Left hindlimb (tissue), 1 donor: ENCODE measurements at places on chromosomes 5 and 9.

- no peak for DNase-seq
Observed at GRCh38 chr9:136326761-136327303, 507 bp upstream of the GPSM1 start.

- DNase-seq: no peak
Observed at GRCh38 chr9:121823451-121824169, 172.2 kb downstream of the DAB2IP start.

- no peak for DNase-seq
Observed at GRCh38 chr9:130630506-130631330, 33.7 kb upstream of the PRDM12 start.

GRCh38 chr5:139068494-139069151 is 129.5 kb downstream of the SIL1 start:
- no peak for DNase-seq

- DNase-seq: no peak
Observed at GRCh38 chr5:123262216-123262823, 160.9 kb downstream of the CEP120 start.

- no peak for DNase-seq
Observed at GRCh38 chr5:10138395-10139057, 111.2 kb downstream of the ATPSCKMT start.

- DNase-seq: no peak
Observed at GRCh38 chr5:54383941-54384340, 71.6 kb upstream of the HSPB3 start.

DNA sequence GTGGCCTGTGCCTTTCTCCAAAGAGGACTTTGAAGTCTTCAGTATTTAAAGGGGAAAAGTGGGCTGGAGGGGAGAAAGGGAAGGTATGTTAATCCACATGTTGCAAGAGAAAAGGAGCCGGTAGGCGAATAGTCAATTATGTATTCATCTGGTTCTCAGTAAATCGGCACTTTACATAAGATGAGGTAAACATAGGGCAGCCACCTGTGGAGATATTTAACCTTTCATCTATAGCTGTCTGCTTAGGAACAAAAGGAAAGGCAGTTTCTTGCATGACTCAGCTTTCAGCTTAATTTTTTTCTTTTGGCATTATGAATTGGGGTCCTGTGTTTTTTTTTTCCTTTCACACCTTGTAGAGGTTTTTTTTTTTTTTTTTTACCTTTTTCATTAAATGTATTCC is 42.2 kb downstream of the FGD3 start:
- DNase-seq: no peak

DNA sequence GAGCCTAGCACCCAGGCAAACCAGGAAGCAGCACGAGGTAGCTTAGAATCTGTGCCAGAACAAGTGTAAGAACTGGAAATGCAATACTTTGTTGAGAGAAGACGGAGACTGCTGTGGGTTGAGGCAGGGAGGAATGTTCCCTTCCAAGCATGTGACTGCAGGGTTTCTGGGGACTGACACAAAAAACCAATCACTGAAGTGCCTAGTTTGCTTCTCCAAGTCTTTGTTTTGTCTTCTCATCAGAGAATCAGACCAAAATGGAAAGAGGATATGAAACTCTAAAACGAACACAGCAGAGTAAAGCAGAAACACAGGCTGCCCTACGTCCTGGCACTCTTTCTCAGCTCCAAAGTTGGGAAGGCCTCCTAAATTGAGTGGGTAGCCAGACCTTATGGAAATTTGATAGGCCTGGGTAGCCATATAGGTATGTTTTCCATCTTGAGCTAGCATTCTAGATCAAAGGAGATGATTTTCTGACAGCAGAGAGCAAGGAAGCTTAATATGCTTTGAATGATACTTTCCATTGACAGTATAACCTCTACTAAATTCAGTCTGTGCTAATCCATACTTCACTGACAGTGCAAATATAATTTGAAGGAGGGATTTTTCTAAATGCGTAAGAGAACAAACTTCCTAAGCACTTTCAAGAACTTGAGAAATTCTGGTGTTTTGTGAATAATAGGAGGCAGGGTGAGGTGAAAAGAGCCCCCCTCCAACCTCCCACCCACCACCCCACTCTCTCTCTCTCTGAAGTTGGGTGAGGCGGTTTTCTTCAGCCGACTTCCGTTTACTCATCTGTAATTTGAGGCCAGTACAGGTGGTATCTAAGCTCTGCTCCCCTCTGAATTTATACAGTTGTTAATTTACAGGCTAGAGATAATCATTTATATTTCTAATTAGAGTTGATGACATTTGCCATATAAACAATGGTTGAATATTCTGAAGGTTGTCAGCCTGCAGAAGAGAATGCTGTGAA is 5.5 kb downstream of the ADRB2 start:
- no peak for DNase-seq

- no peak for DNase-seq
Observed at GRCh38 chr9:37499297-37499696, 13.5 kb downstream of the POLR1E start.

GRCh38 chr5:134813407-134813806 is 32.4 kb upstream of the C5orf24 start:
- DNase-seq: no peak

DNA sequence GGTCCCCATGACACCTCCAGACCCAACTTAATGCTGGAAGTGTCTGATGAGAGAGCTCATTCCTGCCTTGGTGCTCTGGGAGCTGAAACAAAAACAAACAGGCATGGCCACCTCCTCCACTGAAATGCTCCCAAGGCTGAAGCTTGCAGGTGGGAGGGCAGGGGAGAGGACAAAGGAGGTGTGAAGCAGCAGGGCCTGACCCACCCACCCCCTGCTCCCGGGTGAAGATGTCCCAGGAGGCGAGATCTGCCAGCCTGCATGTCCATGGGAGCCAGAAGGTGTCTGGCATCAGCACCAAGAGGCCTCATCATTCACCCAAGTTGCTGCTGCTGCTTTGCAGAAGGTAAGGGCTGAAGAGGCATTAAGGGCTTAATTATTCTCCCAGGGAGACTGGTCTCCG is 4.2 kb upstream of the CCIN start:
- no peak for DNase-seq

- DNase-seq: no peak
Observed at GRCh38 chr5:54742417-54742891, 224.9 kb downstream of the SNX18 start.

DNA sequence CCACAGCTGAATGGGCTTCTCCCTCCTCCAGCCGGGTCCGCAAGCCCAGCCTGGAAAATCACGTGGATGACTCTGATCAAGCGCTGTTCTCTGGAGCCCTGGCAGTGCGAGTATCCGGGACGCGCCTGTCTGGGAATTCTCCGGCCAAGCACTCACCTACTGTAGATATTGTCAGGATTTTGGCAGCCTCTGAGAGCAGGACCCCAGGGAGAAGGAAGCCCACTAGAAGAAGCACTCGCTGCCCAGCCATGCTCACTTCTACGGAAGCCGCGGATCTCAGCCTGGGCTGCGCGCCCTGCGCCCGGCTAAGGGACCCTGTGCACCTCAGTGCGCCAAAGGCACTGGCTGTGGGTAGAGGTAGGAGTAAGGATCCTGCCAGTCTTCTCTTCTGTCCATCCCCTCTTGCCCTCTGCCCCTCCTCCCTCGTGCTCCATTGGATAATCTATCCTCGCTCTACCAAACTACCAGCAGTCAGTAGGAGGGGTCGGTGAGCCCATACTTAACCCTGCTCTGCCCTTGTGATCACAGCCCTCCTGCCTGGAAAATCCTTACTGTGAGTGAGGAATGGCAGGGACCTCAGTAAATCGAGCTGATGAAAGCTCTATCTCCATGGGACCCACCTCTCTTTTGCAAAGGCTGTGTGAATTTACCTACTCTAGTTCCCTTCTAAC is at the start of gene UGT3A2:
UGT3A2 (minus strand) TSS at position 343 of the 671 bp plus-strand sequence; CDS start at position 250, 93 bp downstream.
- DNase-seq: no peak

DNA sequence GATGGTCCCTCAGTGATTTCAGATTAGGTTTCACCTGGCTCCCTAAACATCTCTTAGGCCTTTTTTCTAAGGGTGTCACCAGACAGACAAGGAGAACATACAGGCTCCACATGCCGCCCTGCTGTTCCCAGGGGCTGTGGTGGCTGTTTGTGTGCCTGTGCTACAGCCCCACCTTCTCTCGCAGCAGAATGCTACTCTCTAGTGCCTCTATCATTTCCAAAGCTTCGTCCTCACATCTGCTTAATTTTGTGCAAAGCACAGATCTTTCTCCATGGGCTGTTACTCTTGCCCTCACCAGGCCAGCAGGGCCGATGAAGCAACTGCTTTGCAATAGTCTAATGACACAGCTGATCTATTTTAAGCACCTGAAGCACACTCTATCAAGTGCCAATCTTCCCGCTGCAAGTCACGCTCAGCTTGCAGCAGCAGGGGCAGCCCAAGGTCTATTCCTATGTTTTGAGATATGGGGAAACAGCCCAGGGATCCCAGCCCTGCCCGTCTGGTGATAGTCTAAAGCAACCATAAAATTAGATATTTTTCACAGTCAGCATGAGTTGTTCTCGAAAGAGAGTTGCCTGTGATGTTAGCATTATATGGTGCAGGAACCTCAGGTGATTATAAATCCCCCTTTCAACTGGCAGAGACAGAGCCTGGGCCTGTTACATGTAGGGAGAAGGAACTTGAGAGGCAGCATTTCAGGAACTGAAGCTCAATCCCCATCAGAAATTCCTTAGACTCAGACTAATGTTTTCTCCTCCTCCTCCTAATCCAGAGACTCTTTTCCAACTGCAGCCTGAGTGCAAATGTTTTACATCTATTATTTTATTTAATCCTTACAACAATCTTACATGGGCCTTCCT is 12.7 kb downstream of the ABLIM3 start:
- DNase-seq: no peak

DNA sequence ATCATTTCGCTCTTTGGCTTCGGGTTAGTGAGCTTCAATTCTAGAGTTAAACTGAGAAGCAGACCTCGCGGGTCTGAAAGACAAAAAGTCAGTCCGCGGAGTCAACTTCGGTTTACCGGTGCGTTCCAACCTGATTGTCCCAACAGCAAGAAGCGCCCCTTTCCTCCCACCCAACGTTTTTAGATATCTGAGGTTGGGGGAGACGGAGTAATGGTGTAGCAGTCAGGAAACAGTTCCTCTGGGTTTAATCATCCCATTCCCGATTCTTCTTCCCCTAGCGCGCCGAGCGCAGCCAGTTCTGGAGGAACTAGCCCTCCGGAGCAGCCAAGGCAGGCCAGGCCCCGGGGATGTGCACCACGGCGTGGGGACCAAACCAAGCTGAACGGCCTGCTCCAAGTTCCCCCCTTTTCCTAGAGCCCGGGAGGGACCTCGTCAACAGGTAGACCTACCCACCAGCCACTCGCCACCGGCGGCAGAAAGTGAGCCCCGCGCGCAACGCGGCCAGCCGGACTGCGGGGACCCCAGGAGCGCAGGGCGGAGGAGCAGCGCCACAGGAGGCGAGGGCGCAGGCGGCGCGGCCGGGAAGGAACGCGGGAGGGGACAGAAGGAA is 622 bp upstream of the ISL1 start:
- DNase-seq: no peak

GRCh38 chr5:142908659-142909058 is 138.5 kb downstream of the ARHGAP26 start:
- no peak for DNase-seq

- DNase-seq: no peak
Observed at GRCh38 chr5:40221796-40222195, 457.9 kb upstream of the PTGER4 start.

GRCh38 chr5:147464211-147464610 is 45.7 kb downstream of the DPYSL3 start:
- no peak for DNase-seq

DNA sequence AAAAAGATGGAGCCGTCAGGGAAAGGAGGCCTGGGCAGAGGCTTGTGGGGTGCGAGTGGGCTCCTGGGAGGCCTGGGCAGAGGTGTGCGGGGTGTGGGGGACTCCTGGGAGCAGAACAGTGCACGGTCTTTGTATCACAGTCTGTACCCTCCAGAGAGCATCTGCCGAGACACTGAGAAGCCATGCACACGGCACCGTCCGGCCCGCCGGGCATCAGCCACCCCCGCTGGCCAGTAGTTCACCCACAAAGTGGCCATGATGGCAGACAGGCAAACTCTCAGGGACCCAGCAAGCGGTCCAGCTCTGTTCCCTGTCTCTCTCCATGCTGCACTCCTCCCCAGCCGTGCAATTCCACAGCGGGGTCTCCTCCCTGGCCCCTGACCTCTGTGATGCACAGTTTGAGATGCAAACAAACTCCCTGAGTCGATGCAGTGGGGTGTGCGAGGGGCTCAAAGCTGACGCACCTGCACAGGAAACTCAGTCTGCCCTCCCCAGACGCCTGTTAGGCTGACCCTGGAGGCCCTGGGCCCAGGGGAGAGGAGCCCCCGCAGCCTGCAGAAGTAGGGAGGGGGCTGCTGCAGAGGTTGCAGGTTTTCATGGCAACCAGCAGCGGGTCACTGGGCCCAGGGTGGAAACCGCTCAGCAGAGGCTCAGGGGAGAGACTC is 9.1 kb upstream of the GPSM1 start:
- DNase-seq: no peak

- no peak for DNase-seq
Observed at GRCh38 chr9:136141682-136142413, 23.2 kb upstream of the TMEM250 start.

GRCh38 chr9:136683755-136684154 is 3.5 kb downstream of the AGPAT2 start:
- no peak for DNase-seq

DNA sequence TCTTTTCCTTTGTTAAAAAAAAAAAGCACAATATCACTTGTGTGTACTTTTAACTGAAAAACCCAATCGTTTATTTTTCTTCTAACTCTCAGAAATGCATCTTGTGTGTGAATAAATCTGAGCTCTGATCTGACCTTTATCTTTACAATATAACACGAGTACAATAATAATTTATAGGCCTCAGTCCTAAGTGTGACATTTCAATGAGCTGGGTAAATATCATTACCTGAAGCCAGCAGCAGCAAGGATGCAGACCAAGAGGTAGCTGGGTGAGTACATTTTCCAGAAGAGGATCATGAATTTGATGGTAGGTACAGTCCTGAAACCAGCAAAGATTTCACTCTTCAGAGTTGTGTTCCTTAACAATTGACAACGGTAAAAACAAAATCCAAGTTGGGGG is 264.0 kb upstream of the KIF2A start:
- DNase-seq: no peak

DNA sequence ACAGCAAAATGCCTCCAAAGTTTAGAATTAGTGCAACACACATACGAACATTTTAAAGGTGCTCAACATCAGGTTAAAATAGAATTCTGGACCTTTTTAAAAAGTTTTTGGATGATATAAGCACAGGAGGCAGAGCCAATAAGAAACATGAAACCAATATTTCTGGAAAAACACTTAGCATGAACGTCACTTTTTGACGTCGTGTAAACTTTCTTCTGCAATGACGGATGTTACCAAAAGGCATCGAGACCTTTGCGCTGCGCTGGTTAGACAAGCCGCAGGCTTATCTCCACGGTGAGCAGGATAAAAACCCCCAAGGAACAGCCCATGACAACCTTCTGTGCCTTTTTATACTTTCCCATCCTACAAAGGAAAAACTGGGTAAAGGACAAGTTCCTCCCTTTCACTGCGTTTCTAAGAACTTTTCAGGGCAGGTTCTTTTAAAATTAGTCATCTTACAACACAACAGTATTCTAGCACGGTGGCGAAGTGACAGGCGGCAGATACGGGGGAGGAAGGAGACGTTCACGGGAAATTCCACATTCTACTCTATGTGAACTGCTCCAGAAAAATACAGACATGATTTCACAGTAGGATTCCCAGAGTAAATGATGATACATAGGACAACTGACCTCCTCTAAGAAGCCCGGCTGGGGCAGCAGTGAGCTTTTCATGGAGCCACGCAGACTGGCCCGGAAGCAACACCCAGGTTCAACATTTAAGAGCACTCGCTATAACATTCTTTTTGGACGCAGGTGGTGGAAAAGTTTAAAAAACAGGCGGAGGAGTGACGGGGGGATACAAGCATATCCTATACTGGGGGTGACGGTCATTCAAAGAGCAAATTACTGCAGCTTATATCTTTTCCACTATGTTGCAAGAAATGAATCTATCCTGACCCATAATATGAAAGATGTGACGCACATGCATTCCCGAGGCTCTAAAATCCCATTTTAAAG is 52.4 kb downstream of the USP20 start:
- no peak for DNase-seq
